ENCODE measurements at places on chromosomes 3 and 15.

DNA sequence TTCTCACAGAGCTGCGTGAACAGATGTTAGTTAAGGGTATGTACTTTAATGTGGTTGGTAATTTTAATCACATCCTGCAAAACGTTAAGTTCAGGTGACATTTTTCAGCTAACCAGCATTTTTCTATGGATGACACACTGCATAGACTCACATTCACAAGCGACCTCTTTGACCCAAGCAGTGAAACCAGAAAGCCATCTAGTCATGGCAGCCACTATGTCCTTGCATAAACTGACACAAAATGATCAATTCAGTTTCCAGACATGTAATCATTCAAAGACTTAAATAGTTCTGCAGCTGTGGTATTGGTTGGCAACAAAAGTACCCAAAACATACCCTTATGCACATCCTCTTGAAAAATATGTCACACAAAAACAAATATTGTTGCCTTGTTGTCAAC is 7.4 kb upstream of the CAPN7 start:
- no peak for DNase-seq

- DNase-seq = no peak
Observed at GRCh38 chr3:42289026-42289425, 23.0 kb upstream of the CCK start.

DNA sequence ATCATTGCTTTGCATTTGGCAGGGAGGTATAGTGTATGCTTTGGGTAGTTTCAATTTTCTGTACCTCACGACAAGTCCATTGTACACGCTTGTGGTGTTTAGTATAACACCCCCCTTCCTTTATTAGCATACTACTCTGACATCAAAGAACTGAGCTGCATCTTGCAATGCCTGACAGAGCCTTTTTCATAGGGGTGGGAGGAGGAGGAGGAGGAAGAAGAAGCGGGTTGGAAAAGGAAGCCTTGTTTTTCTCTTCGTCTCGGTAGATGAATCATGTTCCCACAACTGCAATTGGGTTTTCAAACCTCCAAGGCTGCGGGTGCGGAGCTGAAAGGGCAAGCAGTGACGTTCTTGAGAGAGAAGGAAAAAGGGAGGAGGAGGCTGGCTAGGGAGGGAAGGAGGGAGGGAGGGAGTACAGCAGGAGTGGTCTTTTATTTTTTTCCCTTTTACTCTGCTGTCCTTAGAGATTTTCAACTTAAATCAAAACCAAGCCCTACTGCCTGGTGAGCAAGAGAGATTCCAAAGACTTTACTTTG is 175.7 kb downstream of the KLHL25 start:
- peak; percentile 91 for DNase-seq

DNA sequence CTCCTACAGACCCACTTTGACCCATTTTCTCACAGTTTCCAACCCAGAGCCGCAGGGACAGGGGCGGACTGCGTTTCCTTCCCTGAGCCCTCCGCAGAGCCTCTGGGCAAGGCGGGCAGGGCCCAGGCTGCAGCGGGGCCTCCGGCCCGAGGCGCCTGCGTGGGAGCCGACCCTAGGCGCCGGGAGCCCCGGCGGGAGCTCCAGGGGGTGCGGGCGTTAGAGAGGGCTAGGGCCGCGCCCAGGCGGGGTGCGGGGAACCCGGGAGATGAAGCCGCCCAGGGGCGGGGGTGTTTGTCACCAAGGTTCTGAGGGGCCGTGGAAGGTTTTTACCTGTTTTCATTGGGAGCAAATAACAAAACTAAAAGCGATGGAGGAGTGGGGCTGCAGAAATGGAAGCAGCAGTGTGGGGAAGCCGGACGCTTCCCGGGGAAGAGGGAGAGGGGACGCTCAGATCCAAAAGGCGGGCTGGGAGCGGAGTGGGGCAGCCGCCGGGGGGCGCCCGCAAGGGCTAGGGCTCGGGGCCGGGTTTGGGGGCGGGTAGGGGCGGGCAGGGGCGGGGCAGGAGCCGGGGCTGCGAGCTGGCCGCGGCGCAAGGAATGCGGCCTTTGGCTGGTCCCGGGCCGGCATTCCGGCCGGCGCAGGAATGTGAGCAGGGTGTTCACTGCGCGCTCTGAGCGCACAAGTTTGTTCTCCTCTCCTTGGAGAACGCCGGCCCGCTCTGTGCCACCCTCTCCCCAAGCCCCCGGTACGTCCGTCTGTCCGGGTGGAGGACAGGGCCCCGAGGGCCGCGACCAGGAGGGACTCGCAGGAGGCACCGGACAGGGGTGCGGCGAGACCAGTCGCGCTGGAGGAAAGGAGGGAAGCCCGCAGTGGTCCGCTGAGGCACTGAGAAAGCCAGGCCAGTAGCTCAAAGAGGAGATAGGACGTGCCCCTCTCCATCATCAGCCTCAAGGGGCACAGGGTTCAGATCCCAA is 61.1 kb downstream of the AMOTL2 start:
- no peak for DNase-seq

Measured in brain pericyte (primary cell).